ENCODE measurements at places on chromosomes 5 and 9.
A peak's percentile ranks its signal among the peaks of the same experiment; 100 is the strongest.

GRCh38 chr5:56414066-56414465 lies 180.9 kb upstream of the ANKRD55 start:
- DNase-seq: no peak

DNA sequence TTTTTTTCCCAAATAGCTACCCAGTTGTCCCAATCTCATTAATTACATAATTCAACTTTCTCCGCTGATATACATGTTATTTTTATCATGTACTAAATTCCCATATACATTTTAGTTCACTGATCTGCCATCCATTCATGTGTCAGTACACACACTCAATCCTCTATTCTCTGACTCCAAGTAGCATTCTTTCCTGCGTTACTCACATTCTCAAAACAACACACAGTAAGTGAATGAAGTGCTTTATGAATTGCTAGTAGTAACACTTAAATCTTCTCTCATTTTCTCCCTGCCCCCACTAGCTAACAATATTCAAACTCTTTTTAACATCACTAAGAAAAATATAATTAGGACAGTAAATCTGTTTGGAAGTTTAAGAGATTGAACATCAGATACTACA lies 8.9 kb downstream of the ZNF366 start:
- no peak for DNase-seq

DNA sequence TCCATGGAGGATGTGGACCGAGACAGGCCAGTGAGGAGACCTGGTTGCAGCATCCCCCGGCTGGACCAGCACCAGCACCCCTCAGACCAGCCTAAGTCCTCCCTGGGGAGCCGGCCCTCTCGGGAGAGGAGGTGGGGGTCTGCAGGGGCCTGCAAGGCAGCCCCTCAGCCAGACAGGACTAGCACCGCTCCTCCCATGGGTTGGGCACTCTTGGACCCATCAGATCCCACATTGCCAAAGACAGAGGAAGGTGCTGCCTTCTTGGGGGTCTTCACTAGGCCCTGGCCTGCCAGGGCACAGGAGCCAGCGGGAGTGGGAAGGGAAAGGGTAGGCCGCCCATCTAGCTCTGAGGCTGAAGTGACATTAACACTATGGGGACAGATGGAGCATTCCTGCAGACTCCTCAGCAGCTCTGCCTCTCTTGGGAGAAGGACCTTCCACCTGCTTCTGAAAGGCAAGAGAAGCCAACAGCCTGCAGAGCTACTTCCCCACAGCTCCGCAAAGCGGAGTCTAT lies 6.8 kb downstream of the IL13 start:
- no peak for DNase-seq

DNA sequence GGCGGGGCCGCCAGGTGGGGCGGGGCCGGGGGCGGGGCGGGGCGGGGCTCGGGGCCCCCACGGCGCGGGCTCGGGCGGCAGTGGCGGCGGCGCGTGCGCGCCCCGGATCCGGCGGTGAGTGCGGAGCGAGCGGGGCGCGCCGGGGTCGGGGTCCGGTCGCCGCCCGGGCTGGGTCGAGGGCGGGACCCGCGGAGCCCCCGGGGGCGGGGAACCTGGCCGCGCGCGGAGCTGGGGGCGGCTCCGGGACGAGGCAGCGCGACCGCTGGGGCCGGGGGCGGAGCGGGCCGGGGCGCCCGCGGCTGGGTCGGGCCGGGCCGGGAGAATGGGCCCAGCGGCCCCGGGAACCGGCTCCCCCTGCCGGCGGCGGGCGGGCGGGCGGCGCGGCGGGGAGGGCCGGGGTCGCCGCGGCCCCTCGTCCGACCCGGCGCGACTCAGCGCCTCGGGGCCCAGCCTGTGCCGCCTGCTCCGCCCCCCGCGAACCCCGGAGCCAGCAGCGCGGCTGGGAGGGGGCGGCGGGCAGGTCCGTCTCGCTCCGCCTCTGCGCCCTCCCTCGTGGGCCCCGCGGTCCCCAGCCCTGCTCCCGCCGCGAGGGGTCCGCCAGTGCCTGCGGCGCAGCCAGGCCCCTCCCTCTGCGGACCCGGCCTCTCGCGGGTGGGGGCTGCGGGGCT lies 3.1 kb downstream of the EGFL7 start:
- peak; percentile 19 for DNase-seq

DNA sequence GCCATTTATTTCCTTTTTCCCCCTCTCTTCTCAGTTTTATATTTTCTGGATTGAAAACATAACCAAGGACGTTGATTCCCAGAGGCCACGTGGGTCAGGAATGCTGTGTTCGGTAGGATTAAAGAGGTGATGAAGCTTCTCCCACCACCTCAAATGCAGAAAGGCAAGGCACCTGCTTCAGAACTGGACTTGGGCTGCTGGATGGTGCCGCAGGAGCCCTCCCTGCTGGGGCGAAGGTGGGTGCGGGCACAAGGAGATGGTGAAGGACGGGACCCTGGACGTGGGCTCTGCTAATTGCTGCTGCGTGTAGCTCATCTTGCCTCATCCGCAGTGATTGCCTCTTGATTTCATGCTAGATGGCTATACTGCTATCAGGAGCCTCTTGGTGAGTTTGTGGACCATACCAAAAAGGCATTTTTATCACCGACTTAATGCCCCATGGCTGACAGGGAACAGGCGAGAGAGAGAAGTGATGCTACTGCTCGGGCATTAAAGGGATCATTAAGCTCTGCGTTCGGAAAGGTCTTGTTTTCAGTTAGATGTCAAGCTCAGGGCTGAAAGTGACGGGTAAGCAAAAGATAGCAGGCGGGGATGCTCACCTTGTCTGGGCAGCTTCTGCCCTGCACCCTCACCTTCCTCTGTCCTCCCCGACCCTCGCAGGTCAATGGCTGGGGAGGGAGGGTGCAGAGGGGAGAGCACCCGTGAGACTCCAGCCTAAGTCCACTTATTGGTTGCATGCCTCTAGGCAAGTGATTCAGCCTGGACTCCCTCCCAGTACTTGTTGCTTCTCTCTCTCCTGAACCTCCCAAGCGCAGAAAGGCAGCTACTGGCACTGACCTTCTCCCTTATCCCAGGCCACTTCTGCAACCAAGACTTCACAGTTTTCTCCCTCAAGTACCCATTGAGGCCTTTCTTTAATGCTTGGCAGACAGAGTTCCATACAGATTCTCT lies 71.6 kb upstream of the FSTL4 start:
- no peak for DNase-seq

GRCh38 chr5:110032376-110032775 lies 342.6 kb downstream of the MAN2A1 start:
- DNase-seq: no peak

DNA sequence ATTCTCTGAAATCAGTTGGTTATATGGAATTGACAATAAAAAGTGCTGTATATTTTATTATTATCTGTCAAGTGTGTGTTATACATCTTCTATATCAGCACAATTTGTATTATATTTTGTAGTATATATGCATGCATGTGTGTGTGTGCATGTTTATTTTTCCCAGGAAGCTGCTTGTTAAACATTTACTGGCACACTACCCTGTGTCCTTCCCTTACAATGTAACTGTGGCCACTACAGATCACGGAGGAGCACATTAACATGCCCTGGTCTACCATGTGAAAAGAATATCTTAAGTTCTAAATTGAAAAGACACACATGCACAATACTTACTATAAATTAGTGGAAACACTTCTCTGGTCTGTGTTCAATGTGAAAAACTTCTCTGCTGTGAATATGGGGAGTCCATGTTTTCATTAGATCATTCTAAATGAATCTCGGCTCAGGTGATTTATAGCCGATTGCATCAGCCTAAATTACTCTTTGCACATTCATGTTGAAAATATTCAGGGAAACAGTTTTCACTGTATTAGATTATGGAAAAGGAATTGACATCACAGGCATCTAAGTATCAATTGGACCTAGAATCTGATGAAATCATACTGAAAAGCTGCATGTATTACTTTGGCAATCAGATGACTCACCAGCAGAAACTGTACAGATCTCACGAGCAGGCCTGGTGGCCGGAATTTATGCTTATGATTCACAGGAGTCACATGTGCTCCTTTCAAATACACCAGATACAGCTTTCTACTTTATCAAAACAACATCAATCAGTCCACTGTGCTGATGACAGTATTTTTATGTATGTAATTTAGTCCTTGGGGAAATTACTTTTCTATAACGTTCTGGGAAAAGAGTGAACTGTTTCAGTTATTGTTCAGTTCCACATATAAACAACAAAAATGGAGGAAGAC lies 39.4 kb downstream of the LURAP1L start:
- DNase-seq: no peak

DNA sequence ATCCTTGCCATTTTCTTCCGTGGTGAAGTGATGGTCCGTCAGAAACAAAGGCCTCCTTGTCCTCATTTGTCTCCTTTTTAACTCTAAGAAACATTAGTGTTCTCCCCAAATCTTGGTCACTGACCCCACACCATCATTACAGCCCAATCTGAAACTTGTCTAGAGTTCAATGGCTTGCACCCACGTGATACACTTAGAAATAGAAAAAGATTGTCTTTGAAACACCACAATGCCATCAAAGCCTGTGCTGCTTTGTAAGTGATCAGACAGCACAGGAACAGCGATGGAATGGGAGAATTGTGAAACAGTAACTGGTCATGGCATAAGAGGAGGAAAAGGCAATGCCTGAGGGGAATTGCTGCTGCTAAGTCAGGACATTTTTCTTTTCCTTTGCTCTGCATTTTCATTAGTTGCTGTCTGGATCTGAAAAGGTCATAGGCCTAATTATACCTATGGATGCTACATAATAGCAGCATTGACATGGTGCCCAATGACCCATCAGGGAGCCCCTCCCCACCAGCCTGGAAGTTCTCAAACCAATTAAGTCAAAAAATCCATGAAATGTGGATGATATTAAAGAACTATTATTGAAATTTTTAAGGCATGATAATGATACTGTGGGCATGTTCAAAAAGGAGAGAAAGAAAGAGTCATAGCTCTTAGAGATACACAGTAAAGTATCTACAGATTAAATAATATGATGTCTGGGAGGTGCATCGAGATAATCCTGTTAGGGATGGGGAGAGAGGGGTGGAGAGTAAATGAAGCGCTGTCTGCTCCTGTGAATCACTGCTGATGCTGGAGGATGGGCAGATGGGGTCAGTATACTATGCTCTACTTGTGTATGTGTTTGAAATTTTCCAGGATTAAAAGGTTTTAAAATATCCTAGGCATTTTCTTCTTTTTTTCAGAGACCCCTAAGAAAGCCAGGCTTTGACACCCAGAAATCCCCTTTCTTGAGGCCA lies 83.6 kb downstream of the ENC1 start:
- DNase-seq: no peak

Measured in activated T-cell treated with anti-CD3 and anti-CD28 coated beads for 48 hours (primary cell).